ENCODE measurements at places on chromosomes 16 and 17.
A peak's percentile ranks its signal among the peaks of the same experiment; 100 is the strongest.

GRCh38 chr17:43411749-43412148 is 13.0 kb downstream of the ARL4D start:
- DNase-seq: no peak

DNA sequence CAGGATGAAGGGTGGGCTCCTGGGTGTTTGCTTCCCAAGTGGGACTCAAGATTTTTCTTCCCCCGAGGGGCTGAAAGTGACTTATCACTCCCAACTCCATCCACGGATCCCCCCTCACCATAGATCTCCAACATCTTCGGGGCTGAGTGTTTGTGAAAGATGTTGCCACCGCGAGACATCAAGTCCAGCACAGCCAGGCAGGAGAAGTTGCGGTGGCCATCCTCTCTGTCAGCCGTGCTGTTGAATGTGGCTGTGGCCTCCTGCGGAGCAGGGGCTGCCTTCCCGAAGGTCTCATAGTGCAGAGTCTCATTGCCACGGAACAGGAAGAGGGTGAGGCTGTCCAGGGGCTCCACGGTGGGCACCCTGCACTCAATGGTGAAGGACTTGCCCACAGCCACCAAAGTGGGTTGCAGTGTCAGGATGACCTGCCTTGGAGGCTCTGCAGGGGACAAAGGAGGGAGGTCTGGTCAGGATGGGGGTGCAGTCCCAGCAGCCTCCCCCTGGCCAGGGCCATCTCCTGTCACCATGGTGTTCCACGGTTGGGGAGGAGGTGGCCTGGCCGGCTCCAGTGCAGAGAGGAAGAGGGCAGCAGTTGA is 5.5 kb downstream of the PRR29 start:
- DNase-seq: no peak

DNA sequence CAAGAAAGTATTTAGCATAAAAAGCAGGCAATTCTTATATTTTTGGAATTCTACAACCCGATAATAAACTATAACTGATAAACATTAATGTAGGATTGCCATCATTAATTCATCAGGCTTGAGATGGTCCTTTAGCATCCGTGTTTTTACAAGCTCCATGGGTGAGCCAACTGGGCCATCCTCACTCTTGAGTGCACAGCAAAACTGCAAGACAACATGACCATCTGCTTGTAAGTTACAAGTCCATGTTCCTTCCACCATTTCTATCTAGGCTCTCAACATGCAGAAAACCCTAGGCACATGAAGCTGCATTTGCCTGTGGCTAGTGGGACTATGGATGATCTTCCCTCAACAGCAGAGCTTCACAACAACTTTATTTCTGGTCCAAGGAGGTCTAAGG is 40.1 kb downstream of the ADAMTS18 start:
- no peak for DNase-seq

DNA sequence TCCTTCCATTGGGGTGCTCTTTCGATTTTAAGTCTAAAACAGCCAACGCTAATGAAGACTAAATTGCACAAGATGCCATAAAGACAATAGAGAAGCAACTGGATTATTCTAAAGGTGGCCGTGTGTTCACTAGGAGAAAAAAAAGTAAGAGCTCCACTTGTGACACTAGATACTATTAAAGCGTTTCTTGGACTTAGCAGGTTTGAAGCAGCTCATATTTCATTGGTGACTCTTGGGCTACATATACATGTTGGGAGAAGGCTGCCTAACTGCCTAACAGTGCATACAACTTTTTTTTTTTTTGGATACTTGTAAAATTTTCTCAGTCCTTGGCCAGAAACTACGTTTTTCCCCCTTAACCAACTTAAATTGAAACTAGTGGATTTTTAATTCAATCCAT is 111.8 kb upstream of the NOG start:
- no peak for DNase-seq

- no peak for DNase-seq
Measured at GRCh38 chr16:3949287-3949686, 68.8 kb upstream of the CREBBP start.

- DNase-seq: no peak
Measured at GRCh38 chr17:49235896-49236295, 5.3 kb upstream of the PHOSPHO1 start.

GRCh38 chr17:77821114-77821513 is 137.4 kb upstream of the TNRC6C start:
- DNase-seq: no peak

DNA sequence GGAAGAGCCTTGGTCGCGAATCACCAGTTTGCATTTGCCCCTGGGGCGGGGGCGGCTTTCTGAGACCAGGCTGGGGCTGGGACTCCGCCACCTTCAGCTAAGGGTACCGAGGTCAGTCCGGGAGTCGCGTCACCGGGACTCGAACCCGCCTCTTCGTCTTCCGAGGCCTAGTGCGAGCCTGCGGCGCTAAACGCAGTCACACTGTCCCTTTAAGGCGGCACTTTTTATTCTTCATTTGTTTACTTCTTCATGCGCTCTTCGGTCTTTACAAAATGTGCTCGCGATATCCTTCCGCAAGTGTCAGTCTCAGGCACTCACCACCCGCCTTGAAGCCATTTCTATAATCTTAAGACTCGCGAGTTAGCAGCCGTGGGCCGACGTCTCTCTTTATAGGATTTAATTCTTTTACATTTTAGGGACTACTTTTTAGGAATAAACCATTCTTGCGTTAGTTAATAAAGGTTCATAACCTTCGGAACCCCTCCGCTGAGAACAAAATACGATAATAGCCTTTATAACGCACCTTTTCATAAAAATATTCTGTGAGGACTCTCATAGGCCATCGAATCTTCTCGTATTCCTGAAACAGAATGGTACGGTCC is 593 bp upstream of the HEXIM1 start:
- DNase-seq: peak; percentile 50

- no peak for DNase-seq
Measured at GRCh38 chr17:75048249-75048878, 1.3 kb downstream of the KCTD2 start.

DNA sequence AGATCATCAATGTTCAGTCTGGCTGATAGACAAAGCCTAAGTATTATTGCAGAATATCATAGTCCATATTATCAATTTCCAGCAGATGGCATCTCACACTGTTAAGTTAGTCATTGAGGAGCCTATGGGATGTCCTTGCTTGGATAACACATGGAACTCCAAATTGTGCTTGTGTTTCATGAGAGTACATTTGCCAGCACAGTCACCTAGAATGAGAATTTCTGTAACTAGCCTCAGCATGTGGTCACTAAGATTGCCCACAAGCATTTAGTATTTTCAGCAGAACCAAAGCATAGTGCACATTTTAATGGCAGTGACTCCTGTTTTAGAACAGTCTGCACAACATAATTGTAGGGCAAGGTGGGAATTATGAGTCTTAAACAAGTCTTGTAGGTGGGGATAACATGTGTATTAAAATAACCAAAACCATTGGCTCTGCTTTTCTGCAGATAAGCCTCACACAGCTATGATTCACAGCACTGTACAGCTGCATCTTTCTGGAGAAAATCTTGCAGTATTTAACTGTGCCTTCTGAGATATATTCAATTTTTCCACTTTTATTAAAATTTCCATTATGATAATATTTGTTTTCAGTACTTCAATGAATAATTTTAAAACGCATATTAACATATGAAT is 882.8 kb upstream of the SOX9 start:
- DNase-seq: no peak

GRCh38 chr16:68893710-68894705 is 50.7 kb downstream of the TANGO6 start:
- no peak for DNase-seq

- DNase-seq: no peak
Measured at GRCh38 chr16:53988136-53988535, 284.2 kb downstream of the FTO start.

DNA sequence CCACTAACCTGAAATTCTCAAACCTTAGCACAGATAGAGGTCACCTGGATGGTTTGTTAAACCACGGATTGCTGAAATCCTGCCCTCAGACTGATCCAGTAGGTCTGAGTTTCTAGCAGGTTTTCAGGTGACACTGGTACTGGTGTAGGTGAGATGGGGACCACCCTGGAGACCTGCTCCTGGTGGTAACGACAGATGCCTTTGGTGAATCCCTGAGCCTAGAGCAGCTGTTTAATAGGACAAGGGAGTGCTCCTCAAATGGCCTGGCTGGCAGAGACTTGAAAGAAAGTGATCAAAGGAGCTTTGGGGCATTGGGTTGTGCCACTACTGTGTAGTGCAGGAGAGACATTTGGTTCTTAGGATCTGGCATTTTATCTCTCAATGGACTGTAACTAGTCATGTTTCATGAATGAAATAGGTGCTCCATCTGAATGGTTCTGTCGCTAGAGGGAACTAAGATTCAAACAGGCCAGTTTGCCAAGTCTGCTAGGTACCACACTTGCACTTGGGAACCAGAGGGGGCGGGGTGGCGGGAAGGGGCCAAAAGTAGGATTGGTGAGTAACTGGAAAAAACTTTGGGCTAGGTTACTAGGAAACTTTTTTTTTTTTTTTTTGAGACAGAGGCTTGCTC is 2.9 kb upstream of the IFI35 start:
- no peak for DNase-seq

DNA sequence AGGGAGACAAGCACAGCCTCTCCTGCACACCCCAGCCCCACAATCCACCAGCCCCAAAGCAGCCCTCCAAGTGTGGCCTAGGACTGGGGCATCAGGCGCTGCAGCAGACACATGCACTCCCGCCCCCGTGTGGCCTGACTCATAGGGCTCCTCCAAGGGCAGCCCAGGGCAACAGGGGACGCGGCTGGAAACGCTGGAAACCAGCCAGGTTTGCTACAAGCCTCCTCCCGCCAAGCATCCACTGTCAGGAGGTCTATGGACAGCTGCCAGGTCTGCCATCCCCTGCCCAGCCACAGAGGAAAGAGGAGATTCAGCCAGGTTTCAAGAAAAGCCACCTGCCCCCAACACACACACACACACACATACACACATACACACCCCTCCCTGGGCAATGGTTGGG is 25.8 kb downstream of the SRCIN1 start:
- no peak for DNase-seq

- DNase-seq: no peak
Measured at GRCh38 chr16:73124097-73124652, 76.2 kb upstream of the ZFHX3 start.

- no peak for DNase-seq
Measured at GRCh38 chr16:30356401-30357084, 1.4 kb upstream of the CD2BP2 start.

GRCh38 chr17:41026715-41027471 is at the start of gene KRTAP1-5:
Gene KRTAP1-5 (minus strand): TSS chr17:41027208. CDS start chr17:41027155, 53 bp downstream.
- DNase-seq: no peak

GRCh38 chr17:39235555-39236449 is 10.1 kb upstream of the STAC2 start:
- DNase-seq: peak; percentile 59

DNA sequence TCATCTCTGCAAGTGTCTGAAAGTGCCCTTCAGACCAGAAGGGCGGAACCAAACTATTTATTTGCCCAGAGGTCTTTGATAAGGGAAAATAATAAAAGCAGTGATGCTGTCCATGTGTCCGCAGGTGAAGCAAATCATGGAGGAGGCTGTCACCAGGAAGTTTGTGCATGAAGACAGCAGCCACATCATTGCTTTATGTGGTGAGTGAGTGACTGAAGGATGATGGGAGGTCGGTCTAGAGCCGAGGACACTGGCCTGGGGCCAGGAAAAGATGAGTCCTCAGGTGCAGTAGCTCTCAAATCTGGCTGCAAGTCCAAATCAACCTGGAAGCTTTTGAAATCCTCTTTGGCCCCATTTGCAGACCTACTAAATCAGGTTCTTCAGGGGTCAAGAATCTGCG is 6.1 kb downstream of the SGSM2 start:
- DNase-seq: no peak

DNA sequence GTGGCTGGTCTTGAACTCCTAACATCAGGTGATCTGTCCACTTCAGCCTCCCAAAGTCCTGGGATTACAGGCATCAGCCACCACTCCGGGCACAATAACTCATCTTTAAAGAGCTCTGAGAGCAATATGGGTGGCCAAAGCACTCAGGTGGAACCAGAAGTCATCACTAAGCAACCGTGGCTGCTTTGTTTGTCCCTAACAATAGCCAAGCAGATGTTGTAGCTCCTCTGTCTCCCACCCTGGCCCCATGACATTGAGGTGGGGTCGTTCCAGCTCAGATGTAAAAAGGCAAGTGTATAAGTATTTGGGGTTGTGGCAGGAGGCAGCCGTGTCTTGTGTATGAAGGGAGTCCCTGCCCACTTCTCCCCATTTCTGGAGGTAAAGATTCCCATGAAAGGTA is 3.7 kb upstream of the SCIMP start:
- DNase-seq: no peak

DNA sequence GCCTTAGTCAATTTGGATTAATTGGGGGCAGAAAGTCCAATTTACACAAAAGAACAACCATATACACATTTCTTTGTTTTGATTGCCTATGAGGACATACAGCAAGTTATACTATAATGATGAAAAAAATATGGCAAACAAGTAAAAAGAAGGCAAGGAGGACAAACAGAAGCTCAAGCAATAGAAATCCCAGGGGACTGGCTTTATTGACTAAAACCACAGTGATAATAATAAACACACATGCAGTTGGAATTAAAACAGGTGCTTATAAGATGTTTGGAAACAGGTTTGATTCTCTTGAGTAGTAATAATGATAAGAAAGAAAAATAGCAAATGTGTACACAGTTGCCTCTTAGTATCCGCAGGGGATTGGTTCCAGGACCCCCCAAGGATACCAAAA is 176.4 kb downstream of the SHISA9 start:
- no peak for DNase-seq

GRCh38 chr17:64343833-64344637 is 46.6 kb downstream of the PECAM1 start:
- DNase-seq: no peak

GRCh38 chr17:50072130-50072529 is 16.2 kb downstream of the ITGA3 start:
- no peak for DNase-seq

GRCh38 chr16:88331989-88332920 is 50.5 kb upstream of the ZNF469 start:
- DNase-seq: no peak

DNA sequence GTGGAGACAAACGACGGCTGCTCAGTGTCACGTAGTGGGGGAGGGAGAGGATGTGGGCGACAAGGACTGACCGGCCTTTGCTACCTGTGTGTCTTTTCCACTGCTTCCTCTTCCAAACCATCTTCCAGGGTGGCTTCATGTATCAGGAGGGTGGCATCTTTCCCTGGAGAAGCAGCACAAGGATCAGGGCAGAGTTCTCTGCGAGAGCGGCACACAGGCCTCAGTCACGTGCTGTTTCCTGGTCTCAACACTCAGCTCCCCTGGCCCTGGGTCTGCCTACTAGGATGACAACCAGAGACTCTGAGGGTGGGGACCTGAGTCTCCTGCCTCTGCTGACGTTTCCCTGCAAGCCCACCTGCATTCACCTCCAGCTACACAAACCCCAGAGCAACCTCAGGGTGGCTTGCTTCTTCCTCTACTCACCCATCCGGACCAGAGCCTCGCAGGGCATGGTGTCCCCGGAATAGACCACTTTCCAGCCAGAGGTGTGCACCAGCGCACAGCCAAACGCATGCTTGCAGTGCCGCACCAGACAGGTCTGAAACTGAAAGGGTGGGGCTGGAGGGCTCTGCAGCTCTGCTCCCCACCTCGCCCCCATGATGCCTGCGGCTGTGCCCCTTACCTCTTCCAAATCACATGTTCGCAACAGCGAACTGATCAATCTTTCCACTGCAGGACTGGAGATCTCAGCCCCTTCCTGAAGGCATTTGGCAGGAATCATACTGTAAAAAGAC is 23.3 kb downstream of the ELAC2 start:
- no peak for DNase-seq

GRCh38 chr17:32928586-32929535 is 908 bp downstream of the TMEM98 start:
- no peak for DNase-seq
